ENCODE measurements at places on chromosomes 4 and X.

DNA sequence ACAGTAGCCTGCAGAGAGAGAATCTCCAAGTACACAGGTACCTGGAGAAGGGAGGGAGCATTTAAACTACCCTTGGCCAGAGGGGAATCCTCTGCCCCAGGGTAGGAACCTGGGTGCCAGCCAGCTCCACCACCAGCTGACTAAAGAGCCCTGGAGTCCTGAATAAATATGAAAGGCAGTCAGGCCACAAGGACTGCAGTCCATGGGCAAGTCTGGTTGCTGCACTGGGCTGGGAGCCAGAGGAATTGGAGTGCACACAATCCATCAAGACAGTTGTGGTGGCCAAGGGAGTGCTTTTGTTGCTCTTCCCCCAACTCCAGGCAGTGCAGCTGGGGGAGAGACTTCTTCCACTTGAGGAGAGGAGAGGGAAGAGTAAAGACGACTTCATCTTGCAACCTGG lies 172.5 kb downstream of the HNRNPD start:
- DNase-seq, result no peak

GRCh38 chr4:16686195-16686594 lies 212.2 kb downstream of the LDB2 start:
- peak; percentile 95 for DNase-seq

- DNase-seq, result no peak
These were observed 335.8 kb downstream of the SH3BGRL start for GRCh38 chrX:81537723-81538122.

- DNase-seq, result no peak
These were observed 58.7 kb upstream of the MTM1 start for GRCh38 chrX:150509703-150510102.

DNA sequence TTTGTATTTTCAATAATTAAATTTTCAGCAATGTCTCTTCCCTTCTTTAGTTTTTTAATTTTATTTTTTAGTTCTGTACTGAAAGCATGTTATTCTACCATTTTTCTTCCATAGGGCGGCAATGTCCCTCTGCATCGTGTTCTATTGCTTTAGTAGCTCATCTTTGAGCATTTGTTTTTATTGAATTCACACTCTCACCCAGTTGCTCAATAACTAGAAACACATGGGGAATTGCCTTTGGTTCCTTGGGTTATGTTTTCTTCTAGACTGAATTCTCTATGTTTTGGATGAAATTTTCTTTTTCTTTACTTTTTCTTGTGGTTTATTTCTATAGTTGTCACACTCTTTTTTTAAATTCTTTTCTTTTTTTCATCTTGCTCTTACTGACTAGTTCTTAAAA lies 233.8 kb upstream of the LDB2 start:
- DNase-seq, result no peak

GRCh38 chr4:48329976-48330375 lies 11.4 kb upstream of the SLAIN2 start:
- DNase-seq, result peak; percentile 72

GRCh38 chr4:124743711-124744110 lies 31.2 kb upstream of the ANKRD50 start:
- DNase-seq, result no peak

- DNase-seq, result peak; percentile 8
These were observed 200.0 kb downstream of the TBCK start for GRCh38 chr4:106116025-106116424.

GRCh38 chr4:163367651-163368050 lies 24.0 kb downstream of the NPY5R start:
- no peak for DNase-seq

GRCh38 chr4:25863831-25864418 lies 1.1 kb upstream of the SEL1L3 start:
- DNase-seq, result no peak

GRCh38 chr4:74473155-74473811 lies 28.3 kb downstream of the AREG start:
- DNase-seq, result peak; percentile 33

- no peak for DNase-seq
These were observed 160.5 kb upstream of the GABRA2 start for GRCh38 chr4:46550471-46550870.

GRCh38 chrX:67415937-67416336 lies 127.9 kb upstream of the AR start:
- no peak for DNase-seq

GRCh38 chr4:94256144-94256783 lies 48.6 kb downstream of the SMARCAD1 start:
- no peak for DNase-seq

- DNase-seq, result no peak
These were observed 143.8 kb downstream of the PPARGC1A start for GRCh38 chr4:23746027-23746426.

GRCh38 chrX:2694914-2695267 lies 3.8 kb downstream of the CD99 start:
- no peak for DNase-seq

DNA sequence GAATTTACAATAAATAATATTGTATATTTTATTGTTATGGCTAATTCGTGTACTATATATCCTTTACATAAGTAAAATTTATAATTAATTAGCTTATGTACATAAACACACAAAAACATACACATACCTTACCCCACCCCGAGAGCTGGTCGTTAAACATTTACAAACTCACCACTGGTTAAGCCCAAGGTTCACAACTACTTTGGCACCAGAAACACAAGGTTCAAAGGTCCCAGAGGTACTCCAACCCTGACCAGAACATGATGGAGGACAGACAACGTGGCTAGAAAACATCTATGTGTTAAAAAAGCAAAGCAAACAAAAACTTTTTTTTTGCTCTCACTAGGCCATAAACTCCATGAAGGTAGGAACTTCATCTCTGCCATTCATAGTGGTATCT lies 37.7 kb downstream of the SLC25A5 start:
- no peak for DNase-seq

GRCh38 chr4:2079926-2080325 lies 20.8 kb downstream of the NAT8L start:
- DNase-seq, result no peak

GRCh38 chrX:118520216-118521206 lies 24.9 kb downstream of the DOCK11 start:
- DNase-seq, result no peak

DNA sequence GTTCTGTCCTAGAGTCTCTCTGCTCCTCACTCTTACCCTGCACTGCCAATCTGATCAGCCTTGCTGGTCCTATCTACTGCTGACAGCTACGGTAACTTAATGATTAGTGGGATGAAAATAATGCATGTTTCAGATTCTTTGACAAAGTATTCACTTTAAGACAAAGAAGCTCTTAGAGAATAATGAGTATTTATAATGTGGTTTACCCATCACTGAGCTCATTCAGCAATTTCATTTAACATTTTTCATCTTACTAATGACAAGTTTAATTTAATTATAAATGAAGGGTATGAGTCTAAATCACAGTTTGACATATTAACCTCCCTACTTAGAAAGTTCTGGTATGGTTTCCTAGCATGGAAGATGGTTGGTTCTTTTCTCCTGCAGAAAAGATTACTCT lies 428.2 kb downstream of the ADGRL3 start:
- DNase-seq, result no peak

GRCh38 chr4:78543424-78544125 lies 8.0 kb upstream of the ANXA3 start:
- DNase-seq, result no peak

GRCh38 chrX:132900633-132901293 lies 57.7 kb downstream of the HS6ST2 start:
- DNase-seq, result no peak

GRCh38 chr4:122533841-122534240 lies 77.3 kb upstream of the IL2 start:
- no peak for DNase-seq

DNA sequence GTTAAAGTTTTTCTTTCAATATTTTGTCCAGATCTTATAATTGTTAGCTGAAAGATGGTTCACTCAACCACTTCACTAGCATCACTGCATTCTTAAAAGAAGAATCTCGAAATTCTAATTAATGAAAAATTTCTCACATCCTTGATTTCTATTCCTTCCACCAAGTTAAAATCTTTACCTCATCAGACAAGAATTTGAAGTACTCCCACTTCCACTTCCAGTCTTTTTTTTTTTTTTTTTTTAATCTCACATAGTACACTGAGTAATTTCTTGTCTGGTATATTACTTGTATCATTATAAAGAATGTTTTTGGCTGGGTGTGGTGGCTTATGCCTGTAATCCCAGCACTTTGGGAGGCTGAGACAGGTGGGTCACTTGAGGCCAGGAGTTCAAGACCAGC lies 73.2 kb downstream of the FBXW7 start:
- no peak for DNase-seq

DNA sequence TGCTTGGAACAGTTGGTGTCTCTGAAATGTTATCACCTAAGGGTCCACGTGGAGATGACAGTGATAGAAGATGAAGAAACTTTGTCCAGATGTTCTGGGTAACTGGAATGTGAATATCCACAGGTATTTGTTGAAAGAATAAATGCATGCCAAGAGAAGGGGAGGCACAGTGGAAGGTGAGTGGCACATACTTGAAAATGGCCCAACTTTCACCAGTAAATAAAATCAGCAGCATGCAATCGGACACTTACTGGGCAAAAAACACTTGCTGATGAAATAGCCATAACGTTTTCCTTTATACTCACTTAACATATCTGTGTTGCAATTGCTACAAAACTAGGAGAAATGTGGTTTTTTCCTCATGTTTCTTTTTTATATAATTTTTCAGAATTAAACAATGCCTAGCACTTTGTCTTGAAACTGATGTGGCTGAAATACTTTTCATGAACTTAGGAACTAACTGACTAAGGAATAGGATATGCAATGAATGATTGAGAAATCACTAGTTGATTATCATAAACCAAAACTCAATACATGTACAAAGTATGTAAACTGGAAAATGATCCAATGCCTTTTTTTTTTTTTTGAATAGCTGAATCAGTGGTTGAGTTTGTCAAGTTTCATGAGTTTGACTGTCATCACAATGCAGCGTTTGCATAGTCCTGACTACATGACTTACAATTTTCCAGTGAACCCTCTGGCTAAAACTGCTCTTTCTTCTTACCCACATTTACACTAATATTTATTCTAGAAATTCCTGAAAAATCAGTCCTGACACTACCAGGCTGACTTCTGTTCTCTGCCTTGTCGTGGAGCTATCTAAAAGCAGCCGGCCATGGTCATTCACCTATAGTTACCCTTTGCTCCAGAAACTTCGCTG lies 127.4 kb downstream of the CPE start:
- peak; percentile 57 for DNase-seq

GRCh38 chr4:62618042-62618441 lies 1417.9 kb downstream of the ADGRL3 start:
- DNase-seq, result no peak

DNA sequence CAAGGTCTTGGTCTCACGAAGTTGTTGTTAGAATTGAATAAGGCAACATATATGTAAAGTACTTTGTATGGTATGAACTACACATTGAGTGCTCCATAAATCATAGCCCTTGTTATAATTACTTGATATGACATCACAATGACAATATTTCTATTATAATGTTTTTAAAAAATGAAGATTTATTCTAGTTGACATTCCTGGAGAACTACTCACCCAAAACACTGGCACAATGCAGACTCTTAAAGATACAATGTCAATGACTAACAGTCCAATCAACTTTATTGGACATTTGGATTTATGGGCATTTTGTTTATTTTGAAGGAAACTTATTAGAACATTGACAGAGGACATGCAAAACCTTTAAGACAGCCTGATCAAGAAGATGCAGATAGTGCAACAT lies 55.3 kb downstream of the ASB9 start:
- no peak for DNase-seq

Measured in AG09309 (cell line).